ENCODE measurements at places on chromosomes 3 and 15.

- no peak for DNase-seq
Observed at GRCh38 chr3:156865732-156866131, 39.6 kb downstream of the LEKR1 start.

GRCh38 chr3:50254577-50255250 lies 14.2 kb upstream of the SEMA3B start:
- DNase-seq = no peak

DNA sequence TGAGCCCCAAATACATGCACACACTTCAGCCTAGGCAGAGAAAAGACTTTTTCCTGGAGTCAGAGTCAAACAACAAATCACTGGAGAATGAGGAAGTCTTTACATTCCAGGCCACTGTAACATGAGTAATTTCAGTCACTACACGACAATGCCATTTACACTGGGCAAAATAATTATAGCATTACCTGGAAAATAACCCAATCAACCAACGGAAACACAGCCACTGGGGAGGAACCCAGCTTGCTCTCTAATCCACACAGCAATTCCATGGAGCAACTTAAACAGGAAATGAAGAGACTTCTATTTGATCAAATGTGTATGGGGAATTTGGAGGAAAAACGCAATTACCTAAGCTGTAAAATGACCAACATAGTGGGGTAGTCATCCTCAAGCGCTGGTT lies 15.2 kb downstream of the FSTL1 start:
- DNase-seq = no peak

DNA sequence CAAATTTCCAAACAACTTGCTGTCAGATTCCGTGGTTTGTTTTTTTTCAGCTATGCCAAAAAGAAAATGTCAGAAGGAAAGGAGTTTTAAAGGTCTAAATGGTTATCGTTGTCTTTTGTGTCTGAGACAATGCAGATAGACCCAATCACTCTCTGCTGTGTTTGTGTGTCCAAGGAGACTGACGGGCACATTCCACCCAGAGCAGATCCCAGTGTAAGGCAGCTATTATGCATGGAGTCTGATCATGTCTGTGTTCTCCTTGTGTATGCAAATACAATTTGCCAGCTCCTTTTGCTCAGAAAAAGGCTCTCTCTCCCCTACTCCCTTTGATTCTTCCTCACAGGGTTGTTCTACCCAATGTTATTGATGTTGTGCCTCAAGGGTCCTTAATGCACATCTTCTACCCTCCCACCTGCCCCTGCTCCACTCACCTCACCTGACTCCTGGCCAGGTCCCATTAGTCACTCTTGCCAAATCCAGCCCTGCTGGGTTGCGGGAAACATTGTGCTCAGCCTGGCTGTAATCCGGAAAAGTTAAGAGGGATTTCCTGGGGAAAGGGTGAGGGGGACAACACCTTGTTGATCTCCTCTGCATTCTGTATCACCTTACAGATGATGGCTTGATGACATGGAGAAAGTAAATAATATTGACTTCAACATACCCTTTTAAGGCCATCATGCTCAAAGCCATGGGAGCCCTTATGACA lies 61.0 kb downstream of the OTOL1 start:
- no peak for DNase-seq

DNA sequence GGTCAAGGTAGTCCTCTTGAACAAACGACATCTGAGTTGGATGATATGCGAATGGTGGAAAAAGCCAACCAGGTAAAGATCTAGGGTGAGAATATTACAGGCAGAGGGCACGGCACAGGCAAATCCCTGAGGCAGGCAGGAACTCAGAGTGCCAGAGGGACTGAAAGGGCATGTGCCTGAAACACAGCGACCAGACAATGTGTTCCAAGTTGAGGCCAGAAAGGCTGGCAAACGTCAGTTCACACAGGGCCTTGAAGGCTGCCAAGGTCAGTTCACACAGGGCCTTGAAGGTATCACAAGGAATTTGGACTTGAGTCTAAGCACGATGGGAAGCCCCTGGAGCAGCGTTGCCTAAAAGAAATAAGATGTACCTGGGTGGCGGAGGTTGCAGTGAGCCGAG lies 20.1 kb downstream of the HES1 start:
- no peak for DNase-seq

DNA sequence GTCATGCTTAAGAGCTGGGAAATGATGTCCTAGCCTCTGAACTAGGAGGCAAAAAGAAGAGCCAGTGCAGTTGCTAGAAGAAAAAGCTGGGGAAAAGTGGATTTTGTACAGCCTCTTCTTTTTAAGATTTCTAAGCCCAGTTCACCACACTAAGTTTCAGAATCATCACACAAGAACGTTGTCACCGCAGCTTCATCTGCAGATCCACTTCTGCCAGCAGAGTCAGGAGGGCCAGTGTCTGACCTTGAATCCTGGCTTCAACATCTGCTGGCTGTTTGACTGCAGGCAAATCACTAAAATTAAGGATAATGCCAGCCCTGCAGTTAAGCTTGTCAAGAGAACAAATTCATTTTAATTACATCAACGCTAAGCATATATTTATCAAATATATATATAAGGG lies 36.2 kb downstream of the HDC start:
- no peak for DNase-seq

Measured in GM19239 (cell line).